ENCODE measurements at places on chromosomes 13 and 19.

- no peaks in the 10 kb centered on the region for H3K36me3 ChIP-seq
- no peak overlapping the region for H3K4me3 ChIP-seq
- no peak for DNase-seq
- peaks cover 5% of the 10 kb centered on the region for H3K27me3 ChIP-seq
- no peak overlapping the region for H3K27ac ChIP-seq
These were observed 22.1 kb downstream of the LATS2 start for GRCh38 chr13:21039097-21039800.

DNA sequence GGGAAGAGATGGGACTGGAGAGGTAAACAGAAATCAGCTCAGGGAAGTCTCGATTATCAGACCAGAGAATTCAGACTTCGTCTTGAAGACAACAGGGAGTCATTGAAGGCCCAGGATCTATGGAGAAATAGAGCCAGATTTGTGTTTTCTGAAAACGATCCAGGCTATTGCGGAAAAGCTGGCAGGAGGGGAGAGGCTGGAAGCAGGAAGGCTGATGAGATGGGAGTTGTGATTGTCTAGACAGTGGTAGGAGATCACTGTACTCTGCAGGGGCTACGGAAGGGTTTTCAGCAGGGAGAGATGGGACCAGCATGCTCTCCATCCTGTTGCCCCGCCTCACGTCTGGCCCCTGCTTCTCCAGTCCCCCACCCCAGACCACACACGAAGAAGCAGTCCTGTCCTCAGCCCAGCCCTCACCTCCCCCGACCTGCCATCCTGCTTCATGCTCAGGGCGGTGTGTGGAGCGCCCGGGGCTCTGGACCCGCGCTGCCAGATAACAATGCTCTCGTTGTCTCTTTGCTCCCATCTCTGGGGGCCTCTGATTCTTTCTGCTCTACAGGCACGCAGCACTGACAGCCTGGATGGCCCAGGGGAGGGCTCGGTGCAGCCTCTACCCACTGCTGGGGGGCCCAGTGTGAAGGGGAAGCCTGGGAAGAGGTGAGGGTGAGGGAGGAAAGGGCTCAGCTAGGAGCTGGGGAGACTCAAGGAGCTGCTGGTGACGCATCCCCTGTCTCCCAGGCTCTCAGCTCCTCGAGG is 1.9 kb downstream of the ARHGAP33 start:
- no peaks in the 10 kb centered on the region for H3K27me3 ChIP-seq
- H3K36me3 ChIP-seq, result peaks cover 33% of the 10 kb centered on the region
- DNase-seq, result no peak
- peak overlapping the region; percentile 81 for H3K4me3 ChIP-seq
- peaks cover 28% of the 10 kb centered on the region for H3K4me1 ChIP-seq

DNA sequence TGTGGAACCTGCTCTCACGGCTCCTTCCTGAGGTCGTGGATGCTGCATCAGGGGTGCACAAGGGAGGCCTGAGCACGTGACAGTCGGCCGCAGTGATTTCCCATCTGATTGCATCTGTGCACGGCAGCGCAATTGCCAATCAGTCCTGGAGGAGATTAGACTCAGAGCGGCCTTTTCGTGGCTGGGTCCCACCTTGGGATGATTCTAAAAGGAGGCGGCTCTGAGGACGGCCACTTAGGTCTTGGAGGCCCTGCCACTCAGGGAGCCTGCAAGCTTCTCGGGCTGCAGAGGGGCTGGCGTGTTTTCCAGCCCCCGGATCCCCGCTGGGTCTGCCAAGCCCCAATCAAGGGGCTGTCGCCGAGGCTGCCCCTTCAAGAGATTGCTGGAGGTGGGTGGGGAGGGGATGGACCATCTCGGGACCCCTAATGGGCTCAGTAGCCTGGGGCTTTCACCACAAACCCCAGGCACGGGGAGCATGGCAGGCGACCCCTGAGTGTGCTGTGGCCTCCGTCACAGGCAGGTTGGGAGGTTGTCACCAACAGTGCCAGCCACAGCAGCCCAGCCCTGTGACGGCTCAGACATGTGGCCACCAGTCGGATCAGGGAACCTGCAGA is 51.6 kb downstream of the SOX1 start:
- H3K27ac ChIP-seq, result no peak overlapping the region
- DNase-seq, result no peak
- no peak overlapping the region for H3K4me3 ChIP-seq
- H3K4me1 ChIP-seq, result no peaks in the 10 kb centered on the region

- no peak overlapping the region for H3K27ac ChIP-seq
- H3K27me3 ChIP-seq, result peaks cover 42% of the 10 kb centered on the region
- peaks cover 3% of the 10 kb centered on the region for H3K36me3 ChIP-seq
- H3K4me1 ChIP-seq, result peaks cover 10% of the 10 kb centered on the region
These were observed 915 bp downstream of the SHC2 start for GRCh38 chr19:459724-460511.

- H3K4me3 ChIP-seq, result no peak overlapping the region
- peaks cover 14% of the 10 kb centered on the region for H3K4me1 ChIP-seq
- H3K36me3 ChIP-seq, result peaks cover 20% of the 10 kb centered on the region
- DNase-seq, result peak; percentile 45
- H3K27ac ChIP-seq, result no peak overlapping the region
- H3K27me3 ChIP-seq, result no peaks in the 10 kb centered on the region
These were observed 30.1 kb downstream of the EPS15L1 start for GRCh38 chr19:16441661-16442162.

DNA sequence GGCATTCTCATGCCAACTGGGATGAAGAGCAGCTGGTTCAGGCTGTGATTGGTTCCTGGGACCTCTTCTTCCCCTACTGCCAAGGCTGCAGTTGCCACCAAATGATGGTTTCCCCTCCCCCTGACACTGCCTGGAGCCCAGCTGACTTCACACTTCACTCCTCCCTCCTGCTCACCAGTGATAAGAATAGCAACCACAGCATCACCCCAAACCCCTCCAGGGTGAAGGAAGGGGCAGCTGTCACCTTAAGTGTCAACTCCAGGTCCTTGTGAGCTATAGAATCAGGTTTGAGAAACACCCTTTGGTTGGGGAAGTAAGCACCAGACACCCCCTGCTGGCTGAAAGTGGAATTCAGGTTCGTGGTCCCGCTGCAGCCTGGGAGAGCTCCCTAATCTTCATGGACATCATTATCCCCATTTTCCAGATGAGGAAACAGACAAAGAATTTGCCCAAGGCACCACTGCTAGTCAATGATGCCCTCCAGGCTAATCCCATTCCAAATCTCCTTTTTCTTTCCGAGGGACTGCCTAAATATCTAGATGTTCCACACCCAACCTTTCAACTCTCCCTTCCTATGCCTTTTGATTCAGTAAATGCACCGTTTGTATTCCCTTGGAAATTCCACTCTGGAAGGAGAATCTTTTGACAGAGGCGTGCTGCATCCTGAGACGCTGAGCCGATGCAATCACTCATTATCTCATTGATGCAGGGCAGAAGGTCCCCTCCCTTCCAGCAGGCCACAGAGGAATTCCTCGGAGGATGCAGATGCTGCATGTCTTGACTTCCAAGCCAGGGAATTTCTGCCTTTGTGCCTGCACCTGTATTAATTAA is 50.6 kb upstream of the UQCRFS1 start:
- H3K36me3 ChIP-seq, result no peaks in the 10 kb centered on the region
- no peaks in the 10 kb centered on the region for H3K4me1 ChIP-seq
- H3K27ac ChIP-seq, result no peak overlapping the region
- H3K4me3 ChIP-seq, result no peak overlapping the region
- peak; percentile 69 for DNase-seq

GRCh38 chr19:50728084-50728737 is 5.0 kb downstream of the CLEC11A start:
- DNase-seq, result peak; percentile 75
- H3K27me3 ChIP-seq, result peaks cover 59% of the 10 kb centered on the region
- H3K4me1 ChIP-seq, result peaks cover 34% of the 10 kb centered on the region
- H3K4me3 ChIP-seq, result no peak overlapping the region
- H3K27ac ChIP-seq, result no peak overlapping the region

- peak overlapping the region; percentile 96 for H3K27ac ChIP-seq
- peak overlapping the region; percentile 95 for H3K4me3 ChIP-seq
- peaks cover 26% of the 10 kb centered on the region for H3K36me3 ChIP-seq
- peaks cover 16% of the 10 kb centered on the region for H3K4me1 ChIP-seq
These were observed 301 bp upstream of the ZNF610 start for GRCh38 chr19:52335768-52336116.

- H3K4me3 ChIP-seq, result no peak overlapping the region
- no peaks in the 10 kb centered on the region for H3K4me1 ChIP-seq
- no peaks in the 10 kb centered on the region for H3K27me3 ChIP-seq
- H3K27ac ChIP-seq, result peak overlapping the region; percentile 28
These were observed 20.1 kb upstream of the SLC39A3 start for GRCh38 chr19:2759965-2760364.

DNA sequence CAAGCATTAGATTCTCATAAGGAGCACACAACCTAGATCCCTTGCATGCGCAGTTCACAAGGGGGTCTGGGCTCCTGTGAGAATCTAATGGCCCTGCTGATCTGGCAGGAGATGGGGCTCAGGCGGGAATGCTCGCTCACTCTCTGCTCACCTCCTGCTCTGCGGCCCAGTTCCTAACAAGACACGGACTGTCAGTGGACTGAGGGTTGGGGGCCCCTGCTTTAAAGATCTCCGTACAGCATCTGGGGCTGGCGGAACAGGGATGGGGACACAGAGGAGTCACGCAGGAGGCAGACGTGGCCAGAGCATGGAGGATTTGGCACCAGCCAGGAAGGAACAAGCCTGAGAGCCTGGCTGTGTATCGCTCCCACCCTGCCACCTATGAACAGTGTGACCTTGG is 37.3 kb upstream of the ZNF536 start:
- H3K4me1 ChIP-seq, result no peaks in the 10 kb centered on the region
- H3K27ac ChIP-seq, result no peak overlapping the region
- no peak overlapping the region for H3K4me3 ChIP-seq
- H3K36me3 ChIP-seq, result no peaks in the 10 kb centered on the region

DNA sequence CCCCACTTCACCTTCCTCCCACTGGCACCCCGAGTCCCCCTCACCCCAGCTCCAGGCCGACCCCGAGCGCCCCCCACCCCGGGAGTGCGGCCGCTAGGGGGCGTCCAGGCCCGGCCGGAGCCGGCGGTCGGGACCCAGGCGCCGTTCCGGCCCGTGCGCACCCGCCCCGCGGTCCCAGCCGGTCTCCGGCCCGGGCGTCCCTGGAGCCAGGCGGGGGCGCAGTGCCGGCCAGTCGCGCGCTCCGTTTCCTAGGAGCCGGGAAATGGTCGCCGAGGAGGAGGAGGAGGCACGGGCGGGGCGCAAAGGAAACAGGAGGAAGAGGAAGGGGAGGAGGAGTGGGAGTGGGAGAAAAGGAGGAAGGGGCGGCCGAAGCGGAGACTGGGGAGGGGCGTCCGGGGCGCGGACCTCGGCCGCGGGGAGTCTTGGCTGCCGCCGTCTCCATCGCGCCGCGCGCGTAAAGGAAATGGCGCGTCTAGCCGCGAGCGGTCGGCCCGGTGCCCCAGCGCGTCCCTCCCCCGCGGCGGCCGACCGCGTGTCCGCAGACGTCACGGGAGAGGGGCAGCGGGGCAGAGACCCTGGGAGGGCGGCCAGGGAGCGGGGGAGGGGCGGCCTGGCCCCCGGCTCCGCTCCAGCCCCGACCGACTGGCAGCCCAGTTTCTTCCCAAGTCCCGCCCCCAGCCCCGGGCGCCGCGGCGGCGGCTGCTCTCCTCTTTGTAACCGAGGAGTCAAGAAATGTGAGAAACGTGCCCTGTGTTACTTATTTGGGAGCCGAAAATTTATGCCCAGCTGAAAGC is 1.1 kb upstream of the KCTD15 start:
- no peak overlapping the region for H3K27ac ChIP-seq
- peaks cover 4% of the 10 kb centered on the region for H3K4me1 ChIP-seq
- no peaks in the 10 kb centered on the region for H3K36me3 ChIP-seq
- DNase-seq, result peak; percentile 48
- H3K4me3 ChIP-seq, result peak overlapping the region; percentile 72
- peaks cover 91% of the 10 kb centered on the region for H3K27me3 ChIP-seq

GRCh38 chr19:39738814-39739213 is 985 bp upstream of the CLC start:
- no peak for DNase-seq
- peaks cover 47% of the 10 kb centered on the region for H3K4me1 ChIP-seq
- peaks cover 5% of the 10 kb centered on the region for H3K27me3 ChIP-seq
- H3K27ac ChIP-seq, result no peak overlapping the region
- H3K36me3 ChIP-seq, result no peaks in the 10 kb centered on the region

- peaks cover 46% of the 10 kb centered on the region for H3K27me3 ChIP-seq
- H3K4me1 ChIP-seq, result peaks cover 6% of the 10 kb centered on the region
- DNase-seq, result no peak
- H3K27ac ChIP-seq, result no peak overlapping the region
These were observed 4.6 kb downstream of the PPP1R14A start for GRCh38 chr19:38251564-38252051.

GRCh38 chr13:20126541-20127261 is 34.2 kb downstream of the GJA3 start:
- H3K4me3 ChIP-seq, result no peak overlapping the region
- H3K4me1 ChIP-seq, result no peaks in the 10 kb centered on the region
- DNase-seq, result no peak

- H3K4me3 ChIP-seq, result peak overlapping the region; percentile 40
- no peaks in the 10 kb centered on the region for H3K4me1 ChIP-seq
- no peak for DNase-seq
- peaks cover 89% of the 10 kb centered on the region for H3K27me3 ChIP-seq
These were observed 2.3 kb downstream of the SOX1 start for GRCh38 chr13:112069061-112069844.

DNA sequence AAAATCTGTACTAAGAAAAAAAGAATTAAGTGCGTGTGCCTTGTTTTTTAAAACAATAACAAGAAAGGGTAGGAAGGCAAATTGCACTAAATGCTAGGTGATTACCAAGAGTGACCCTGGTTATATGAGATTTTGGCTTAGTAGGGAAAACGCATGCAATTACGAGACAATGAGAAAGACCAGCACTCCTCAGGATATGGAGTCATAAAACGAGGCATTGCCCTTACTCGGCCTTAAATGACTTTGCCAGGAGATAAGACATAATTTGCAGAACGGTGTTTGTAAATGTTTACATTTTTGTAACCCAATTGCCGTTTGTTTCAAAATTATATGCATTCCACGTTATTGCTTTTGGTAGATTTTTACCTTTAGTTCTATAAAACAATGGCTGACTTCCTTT is 179.8 kb downstream of the RBM26 start:
- H3K4me3 ChIP-seq, result no peak overlapping the region
- no peak overlapping the region for H3K27ac ChIP-seq
- no peak for DNase-seq
- H3K36me3 ChIP-seq, result no peaks in the 10 kb centered on the region
- peaks cover 21% of the 10 kb centered on the region for H3K27me3 ChIP-seq

- H3K4me1 ChIP-seq, result no peaks in the 10 kb centered on the region
- DNase-seq, result no peak
- no peak overlapping the region for H3K4me3 ChIP-seq
- peaks cover 46% of the 10 kb centered on the region for H3K36me3 ChIP-seq
These were observed 33.6 kb downstream of the ZNF682 start for GRCh38 chr19:20005741-20006140.

DNA sequence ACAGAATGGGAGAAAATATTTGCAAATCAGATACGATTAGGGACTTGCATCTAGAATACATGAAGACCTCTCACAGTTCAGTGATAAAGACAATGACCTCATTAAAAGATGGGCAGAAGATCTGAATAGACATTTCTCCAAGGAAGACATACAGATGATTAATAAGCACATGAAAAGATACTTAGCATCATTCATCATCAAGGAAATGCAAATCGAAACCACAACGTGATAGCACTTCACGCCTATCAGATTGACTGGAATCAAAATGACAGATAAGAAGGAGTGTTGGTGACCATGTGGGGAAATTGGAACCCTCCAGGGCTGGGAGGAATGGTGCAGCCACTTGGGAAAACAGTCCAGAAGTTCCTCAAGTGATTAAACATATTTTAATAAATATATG is 25.8 kb downstream of the CFAP97D2 start:
- H3K36me3 ChIP-seq, result peaks cover 8% of the 10 kb centered on the region
- DNase-seq, result no peak
- peaks cover 24% of the 10 kb centered on the region for H3K4me1 ChIP-seq
- no peak overlapping the region for H3K27ac ChIP-seq
- H3K4me3 ChIP-seq, result no peak overlapping the region
- peaks cover 23% of the 10 kb centered on the region for H3K27me3 ChIP-seq
